ENCODE measurements at places on chromosomes 5 and 9.

DNA sequence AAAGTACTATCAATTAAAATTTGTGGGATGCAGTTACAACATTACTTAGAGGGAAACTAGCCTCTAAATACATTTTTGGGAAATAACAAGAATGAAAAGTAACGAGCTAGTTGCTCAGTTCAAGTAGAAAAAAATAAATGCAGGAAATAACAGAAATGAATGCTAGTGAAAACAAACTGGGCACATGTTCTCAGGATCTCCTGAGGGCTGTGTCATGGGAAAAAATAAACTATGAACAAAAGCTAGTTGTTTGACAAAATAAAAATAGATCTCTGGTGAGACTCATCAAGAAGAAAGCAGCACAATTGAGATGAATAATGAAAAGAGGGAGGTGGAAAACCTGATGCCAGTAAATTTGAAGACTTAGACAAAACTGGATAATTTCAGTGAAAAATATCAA is 16.3 kb downstream of the IDNK start:
- H3K4me1 ChIP-seq, result no peaks in the 10 kb centered on the region
- H3K4me3 ChIP-seq, result no peak overlapping the region
- peak overlapping the region; percentile 40 for H3K27ac ChIP-seq
- H3K36me3 ChIP-seq, result no peaks in the 10 kb centered on the region
- H3K27me3 ChIP-seq, result no peaks in the 10 kb centered on the region

DNA sequence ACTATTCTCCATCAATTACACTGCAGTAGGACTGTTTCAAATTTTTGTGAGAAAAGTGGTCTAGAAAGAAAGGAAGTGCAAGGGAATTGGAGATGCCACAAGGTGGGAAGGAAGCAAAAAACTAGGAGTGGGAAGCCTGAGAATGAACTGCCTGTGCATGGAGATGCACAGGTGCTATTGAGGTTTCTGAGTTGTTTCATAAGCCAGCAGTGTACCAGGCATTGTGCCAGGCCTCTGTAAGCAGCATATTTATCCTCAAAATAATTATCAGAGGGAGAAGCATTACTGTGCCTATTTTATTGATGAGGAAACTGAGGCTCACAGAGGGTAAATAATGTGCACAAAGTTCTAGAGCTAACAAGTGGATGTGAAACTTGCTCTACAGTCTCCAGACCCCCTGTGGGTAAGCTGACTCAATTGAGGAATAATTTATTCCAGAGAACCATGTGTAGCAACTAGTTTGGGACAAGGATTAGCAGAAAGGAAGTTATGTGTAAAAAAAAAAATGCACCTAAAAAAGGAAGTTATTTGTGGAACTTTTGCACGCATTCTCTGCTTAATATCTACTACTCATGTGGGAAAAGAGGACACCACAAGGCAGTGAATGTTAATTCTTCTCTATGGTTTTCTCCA is 96.7 kb downstream of the SNCAIP start:
- no peak overlapping the region for H3K27ac ChIP-seq
- DNase-seq, result no peak
- H3K4me1 ChIP-seq, result no peaks in the 10 kb centered on the region

DNA sequence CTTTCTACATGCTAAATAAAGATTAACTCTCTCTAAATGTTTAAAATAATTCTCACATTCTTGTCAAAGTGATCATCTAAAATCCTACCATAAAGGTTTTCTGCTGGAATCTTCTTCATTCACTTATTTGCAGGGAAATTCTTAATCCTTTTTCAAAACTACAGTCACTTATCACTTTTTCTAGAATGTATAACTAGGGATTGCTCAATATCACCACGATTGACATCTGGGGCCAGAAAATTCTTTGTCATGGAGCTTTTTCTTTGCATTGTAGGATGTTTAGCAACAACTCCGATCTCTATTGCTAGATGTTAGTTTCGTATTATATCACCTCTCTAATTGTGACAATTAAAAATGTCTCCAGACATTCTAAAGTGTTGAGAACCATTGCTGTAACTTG is 344.9 kb upstream of the PIK3R1 start:
- no peaks in the 10 kb centered on the region for H3K36me3 ChIP-seq
- no peaks in the 10 kb centered on the region for H3K4me1 ChIP-seq
- no peak overlapping the region for H3K4me3 ChIP-seq
- no peaks in the 10 kb centered on the region for H3K27me3 ChIP-seq

GRCh38 chr5:64923151-64923685 is 154.5 kb downstream of the CWC27 start:
- H3K36me3 ChIP-seq, result no peaks in the 10 kb centered on the region
- no peak overlapping the region for H3K27ac ChIP-seq
- no peaks in the 10 kb centered on the region for H3K4me1 ChIP-seq
- no peak overlapping the region for H3K4me3 ChIP-seq
- DNase-seq, result no peak
- H3K27me3 ChIP-seq, result no peaks in the 10 kb centered on the region

GRCh38 chr9:37967761-37968080 is 63.8 kb upstream of the SLC25A51 start:
- no peak overlapping the region for H3K4me3 ChIP-seq
- no peak for DNase-seq
- no peaks in the 10 kb centered on the region for H3K36me3 ChIP-seq
- no peaks in the 10 kb centered on the region for H3K4me1 ChIP-seq
- no peaks in the 10 kb centered on the region for H3K27me3 ChIP-seq

DNA sequence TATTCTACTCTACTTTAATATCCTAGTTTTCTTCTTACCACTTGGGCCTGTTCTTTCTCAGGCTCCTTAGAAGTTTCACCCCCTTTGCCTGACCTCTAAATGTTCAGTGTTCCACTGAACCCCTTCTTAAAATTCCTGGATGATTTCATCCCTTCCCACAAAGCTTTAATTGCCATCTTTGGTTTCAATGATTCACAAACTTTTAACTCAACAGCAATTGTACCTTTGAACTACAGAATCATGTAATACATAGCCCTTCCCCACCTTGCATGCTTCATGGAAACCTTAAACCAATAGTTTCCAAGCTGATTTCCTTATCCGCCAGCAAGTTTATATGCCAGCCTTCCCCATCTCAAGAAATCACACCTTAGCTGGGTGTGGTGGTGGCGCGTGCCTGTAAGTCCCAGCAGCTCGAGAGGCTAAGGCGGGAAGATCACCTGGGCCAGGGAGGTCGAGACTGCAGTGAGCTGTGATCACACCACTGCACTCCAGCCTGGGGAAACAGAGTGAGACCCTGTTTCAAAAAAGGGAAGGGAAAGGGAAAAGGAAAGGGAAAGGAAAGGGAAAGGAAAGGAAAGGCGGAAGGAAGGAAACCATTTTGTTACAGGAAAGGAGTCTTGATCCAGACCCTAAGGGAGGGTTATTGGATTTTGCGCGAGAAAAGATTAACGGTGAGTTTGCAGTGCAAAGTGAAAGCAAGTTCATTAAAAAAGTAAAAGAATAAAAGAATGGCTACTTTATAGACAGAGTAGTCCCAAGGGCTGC is 1023.7 kb upstream of the DMAC1 start:
- H3K36me3 ChIP-seq, result no peaks in the 10 kb centered on the region
- H3K27me3 ChIP-seq, result no peaks in the 10 kb centered on the region
- DNase-seq, result no peak
- H3K4me3 ChIP-seq, result no peak overlapping the region

DNA sequence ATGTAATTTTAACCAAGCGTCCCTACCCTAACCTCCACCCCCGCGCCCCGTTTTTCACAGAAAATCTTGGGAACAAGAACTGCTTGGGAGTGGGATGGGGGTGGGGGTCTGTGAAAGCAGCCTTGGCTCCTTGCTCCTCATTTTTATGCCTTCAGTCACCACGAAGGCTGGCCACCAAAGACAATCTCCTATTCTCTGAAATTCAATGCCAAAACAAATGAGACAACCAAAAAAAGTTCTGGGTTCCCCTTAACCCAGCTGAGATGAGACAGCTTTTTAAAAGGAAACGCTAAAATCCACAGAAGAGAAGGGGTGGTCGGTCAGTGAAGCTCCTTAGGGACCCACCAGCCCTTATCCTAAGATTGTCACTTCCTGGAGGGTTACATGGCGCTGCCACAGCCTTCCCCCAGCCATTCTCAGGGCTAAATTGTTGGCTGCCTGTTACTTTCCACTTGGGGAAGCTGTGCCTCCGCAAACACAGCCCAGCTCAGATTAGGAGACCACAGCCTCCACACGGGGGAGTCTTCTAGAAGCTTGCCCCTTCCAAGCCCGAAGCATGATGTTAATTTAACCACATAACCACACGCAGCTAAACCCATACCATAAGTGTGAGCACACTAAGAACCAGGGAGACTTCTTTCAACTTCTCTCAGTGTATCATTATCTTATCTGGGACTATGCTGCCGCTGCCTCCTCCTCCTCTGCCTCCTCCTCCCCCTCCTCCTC is 136.3 kb downstream of the FOXD1 start:
- H3K4me1 ChIP-seq, result no peaks in the 10 kb centered on the region
- no peak overlapping the region for H3K4me3 ChIP-seq
- H3K36me3 ChIP-seq, result no peaks in the 10 kb centered on the region
- DNase-seq, result peak; percentile 71
- no peaks in the 10 kb centered on the region for H3K27me3 ChIP-seq

DNA sequence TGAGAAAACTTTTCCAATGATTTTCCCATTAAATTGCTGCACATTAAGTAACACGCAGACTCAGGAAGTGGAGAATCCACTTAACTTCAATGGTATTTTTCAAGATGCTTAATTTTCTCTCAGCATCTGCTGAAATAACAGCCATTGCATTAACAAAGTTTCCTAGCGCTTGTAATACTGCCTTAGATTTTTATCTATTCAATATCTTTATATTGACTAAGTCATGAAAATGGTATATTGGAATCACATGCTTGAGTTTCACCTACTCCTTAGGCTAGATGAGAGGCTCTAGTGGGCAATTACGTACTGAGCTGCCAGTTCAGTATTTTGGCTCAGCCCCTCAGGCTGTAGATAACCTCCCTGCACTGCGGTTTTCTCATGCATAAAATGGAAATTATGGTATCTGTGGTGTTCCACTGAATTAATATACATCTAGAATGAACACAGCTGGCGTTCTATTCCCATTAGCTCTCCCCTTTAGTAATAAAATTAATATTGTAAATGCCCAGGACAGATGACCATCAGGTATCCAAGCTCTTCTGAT is 112.9 kb downstream of the MTX3 start:
- no peak overlapping the region for H3K27ac ChIP-seq
- H3K4me3 ChIP-seq, result no peak overlapping the region
- no peaks in the 10 kb centered on the region for H3K4me1 ChIP-seq

- DNase-seq, result no peak
- H3K27ac ChIP-seq, result no peak overlapping the region
- H3K27me3 ChIP-seq, result no peaks in the 10 kb centered on the region
- H3K36me3 ChIP-seq, result no peaks in the 10 kb centered on the region
- no peak overlapping the region for H3K4me3 ChIP-seq
- H3K4me1 ChIP-seq, result no peaks in the 10 kb centered on the region
Observed at GRCh38 chr9:94679587-94679986, 40.3 kb upstream of the FBP1 start.

DNA sequence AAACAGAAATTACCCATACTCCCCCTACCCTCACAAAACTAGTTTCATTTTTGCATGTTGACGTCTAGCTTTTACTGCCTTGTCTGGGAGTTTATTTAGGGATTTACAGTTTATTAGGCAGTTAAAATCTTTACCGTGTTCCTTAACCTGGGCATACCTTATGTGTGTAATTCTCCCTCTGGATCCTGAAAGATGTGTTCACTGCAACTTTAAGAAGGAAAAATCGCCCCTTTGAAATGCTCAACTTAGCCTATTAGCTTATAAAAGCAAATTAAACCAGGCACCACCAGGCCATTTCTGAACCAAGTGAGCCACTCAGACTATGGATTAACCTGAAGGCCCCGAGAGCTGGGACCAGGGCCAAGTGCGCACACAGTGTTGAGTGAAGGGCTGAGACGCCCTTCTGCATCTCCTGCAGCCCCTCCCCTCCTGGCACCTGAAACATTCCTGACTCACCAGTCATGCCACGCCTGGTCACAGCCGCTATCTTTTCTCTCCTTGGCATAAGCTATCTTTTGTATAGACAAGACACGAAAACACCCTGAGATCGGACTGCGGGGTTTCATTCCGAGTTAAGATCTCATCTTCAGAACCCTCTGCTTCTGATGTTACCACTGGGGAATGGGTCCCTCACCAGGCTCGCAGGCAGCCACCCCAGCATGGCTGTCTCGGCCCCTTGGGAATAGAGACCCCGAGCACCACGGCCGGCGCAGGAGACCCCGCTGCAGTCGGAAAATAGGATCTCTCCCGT is 111.9 kb downstream of the ROR2 start:
- H3K27me3 ChIP-seq, result no peaks in the 10 kb centered on the region
- peak; percentile 64 for DNase-seq
- no peaks in the 10 kb centered on the region for H3K36me3 ChIP-seq
- no peaks in the 10 kb centered on the region for H3K4me1 ChIP-seq
- H3K27ac ChIP-seq, result no peak overlapping the region
- no peak overlapping the region for H3K4me3 ChIP-seq

DNA sequence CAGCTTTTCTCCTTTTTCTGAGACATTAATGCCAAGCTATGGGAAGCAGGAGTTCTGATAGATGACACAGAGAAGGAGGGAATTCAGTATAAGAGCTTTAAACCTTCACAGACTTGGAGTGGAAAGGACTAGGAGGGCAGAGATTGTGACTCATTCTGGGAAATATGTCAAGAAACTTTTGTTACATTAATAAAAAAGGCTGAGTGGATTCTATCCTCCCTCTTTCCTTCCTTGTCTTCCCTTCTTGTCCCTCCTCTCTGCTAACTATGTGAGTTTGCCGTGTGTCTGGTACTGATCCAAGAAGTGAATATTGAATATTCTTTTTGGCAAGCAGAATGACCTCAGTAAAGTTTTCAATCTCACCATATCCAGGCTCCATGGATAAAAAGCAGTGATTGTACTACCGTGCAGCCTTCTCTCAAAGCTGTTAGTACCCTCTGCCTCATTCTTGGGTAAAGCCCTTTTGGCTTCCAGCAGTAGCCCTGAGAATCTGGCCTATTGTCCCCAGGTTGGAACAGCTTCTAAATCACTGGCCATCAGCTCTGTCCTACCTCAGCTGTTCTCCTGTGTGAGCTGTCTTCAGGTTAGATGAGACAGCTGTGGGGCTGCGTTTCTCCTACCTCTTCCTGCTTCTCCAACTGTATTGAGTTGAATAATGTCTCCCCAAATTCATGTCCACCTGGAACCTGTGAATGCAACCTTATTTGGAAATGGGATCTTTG is 73.9 kb downstream of the ATG10 start:
- no peak overlapping the region for H3K4me3 ChIP-seq
- H3K27me3 ChIP-seq, result no peaks in the 10 kb centered on the region
- no peaks in the 10 kb centered on the region for H3K36me3 ChIP-seq
- H3K27ac ChIP-seq, result no peak overlapping the region
- DNase-seq, result no peak

GRCh38 chr9:121601194-121601593 is 50.2 kb upstream of the DAB2IP start:
- H3K27me3 ChIP-seq, result no peaks in the 10 kb centered on the region
- DNase-seq, result no peak
- H3K4me3 ChIP-seq, result no peak overlapping the region
- H3K4me1 ChIP-seq, result no peaks in the 10 kb centered on the region
- no peaks in the 10 kb centered on the region for H3K36me3 ChIP-seq
- H3K27ac ChIP-seq, result no peak overlapping the region

DNA sequence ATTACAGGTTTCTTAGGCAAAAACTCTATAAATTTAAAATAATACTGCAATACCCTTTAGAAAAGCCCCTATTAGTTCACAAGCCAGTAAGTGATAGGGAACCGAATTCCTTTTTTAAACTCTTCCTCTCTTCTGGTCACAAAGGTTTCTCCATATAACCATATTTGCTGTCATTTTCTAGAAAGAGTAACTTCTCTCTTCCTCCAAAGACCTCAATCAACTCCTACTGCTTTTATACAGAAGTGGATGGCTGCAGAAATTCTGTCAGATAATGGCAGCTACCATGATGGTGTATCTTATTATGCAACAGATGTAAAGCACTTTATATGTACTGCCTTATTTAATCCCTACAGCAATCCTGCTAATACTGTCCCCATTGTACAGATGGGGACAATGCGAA is 6.2 kb downstream of the TUT7 start:
- no peaks in the 10 kb centered on the region for H3K27me3 ChIP-seq
- no peak overlapping the region for H3K4me3 ChIP-seq
- no peak for DNase-seq
- H3K4me1 ChIP-seq, result peaks cover 17% of the 10 kb centered on the region
- H3K27ac ChIP-seq, result no peak overlapping the region
